EL (cell line): ENCODE measurements at places on chromosomes 2 and 18.

DNA sequence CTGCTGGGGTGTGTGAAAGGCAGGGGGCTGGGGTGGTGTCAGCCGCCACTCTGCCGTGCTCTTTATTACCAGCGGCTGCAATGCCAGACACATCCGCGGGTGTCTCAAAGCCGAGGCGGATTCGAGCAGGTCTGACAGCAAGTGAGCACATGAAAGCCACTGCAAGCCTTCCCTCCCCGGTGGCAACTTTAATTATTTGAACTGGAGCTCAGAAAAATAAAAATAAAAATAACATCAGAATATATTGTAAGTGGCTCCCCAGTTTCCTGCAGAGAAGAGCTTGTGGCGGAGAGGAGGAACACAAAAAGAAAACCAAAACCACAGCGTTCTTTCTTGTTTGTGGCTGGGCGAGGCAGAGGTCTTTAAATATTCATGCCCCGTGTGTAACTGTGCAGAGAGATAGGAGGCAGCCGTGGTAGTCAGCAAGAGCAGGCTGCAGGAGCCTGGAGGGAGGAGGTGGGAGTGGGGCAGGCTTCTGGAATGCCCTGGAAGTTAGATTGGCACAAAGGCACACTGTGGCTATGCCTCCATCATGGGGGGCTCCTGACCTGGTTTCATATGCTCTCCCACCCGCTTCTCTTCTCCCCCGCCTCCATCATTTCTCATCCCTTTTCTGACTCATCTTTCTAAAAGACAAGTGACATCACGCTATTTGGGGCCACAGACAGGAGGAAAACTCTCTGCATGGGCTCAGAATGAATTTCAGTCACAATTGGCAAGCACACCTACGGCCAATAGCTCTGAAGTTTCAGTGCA is 199.8 kb downstream of the CLIP4 start:
- DNase-seq = no peak

DNA sequence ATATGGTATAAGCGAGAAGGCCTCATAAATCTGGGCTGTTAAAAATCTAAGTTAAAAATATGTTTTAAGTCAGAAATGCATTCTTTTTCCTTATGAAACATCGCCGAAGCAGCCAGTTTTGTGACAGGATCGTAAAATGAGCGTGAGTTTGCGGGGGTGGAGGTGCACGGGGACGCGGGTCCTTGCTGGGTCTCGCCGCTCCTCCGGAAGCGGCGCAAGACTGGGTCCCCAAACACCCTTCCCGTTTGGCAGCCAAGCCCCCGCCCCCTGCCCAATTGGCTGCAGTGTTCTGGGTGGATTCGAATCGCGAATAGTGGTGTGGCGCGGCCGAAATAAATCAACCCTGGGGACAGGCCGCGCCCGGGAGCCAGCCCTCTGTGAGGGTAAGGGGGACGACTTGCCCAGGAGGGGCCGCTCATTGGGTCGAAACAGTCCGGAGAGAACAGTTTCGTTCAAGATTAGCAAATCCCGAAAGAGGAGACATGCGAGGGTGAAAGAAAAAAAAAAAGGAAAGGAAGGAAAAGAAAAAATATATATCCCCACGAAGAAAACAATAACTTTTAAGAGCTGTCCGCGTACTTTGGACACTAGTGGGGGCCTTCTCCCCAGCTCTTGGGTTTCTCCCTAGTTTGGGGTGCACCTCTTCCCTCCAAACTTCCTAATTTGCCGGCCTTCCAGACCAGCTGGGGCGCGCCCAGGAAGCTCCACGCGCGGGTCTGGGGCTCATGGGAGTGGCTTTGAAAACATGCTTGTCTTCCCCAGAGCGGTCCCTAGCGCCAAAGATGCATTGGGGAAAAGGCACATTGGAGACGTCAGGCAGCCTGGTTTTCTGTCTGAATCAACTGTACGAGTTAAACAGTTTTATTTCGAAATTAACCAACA is 3.1 kb upstream of the GATA6 start:
- DNase-seq = peak; percentile 19

DNA sequence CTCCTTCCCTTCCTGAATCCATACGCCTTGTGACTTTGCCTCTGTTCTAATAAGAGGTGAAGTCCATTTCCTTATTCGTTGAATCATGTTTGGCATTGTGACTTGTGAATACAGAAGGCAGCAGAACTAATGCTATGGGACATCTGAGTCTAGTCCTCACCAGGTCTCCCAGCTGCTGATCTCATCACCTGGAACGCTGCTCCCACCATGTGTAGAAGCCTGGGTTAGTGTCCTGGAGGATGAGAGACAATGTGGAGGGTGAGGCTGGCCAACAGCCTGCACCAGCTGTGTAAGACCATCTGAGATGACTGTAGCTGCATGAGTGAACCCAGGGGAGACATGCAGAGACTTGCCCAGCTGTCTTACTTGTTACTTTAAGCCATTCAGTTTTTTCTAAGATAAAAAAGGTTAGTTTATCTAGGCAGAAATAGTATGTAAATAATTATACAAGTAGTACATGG is 3.5 kb upstream of the HAAO start:
- no peak for DNase-seq

GRCh38 chr2:893311-893710 is 57.3 kb upstream of the SNTG2 start:
- peak; percentile 14 for DNase-seq
